ENCODE measurements at places on chromosomes 16 and 17. TPM values are rescaled to one million over a fixed set of nuclear protein-coding genes. Genes with fewer than 3 reads are reported as not detected.

DHRS7C gene
- not detected for total RNA-seq

DNA sequence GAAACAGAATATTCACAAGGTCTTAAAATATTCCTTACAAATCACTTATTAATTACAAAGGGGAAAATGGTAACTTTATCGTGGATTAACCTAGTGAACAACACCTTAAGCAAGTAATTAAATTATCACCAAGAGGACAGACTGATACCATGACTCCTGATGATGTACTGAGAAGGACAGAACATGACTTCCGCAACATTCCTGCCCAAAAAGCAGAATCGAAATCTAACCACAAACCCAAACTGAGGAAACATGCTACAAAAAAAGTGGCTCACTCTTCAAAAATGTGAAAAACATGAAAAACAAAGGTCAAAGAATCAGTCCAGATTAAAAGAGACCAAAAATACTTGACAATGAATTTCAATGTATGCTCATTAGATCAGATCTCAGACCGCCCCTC lies 151.5 kb downstream of the AATF start:
- no peak for DNase-seq

DNA sequence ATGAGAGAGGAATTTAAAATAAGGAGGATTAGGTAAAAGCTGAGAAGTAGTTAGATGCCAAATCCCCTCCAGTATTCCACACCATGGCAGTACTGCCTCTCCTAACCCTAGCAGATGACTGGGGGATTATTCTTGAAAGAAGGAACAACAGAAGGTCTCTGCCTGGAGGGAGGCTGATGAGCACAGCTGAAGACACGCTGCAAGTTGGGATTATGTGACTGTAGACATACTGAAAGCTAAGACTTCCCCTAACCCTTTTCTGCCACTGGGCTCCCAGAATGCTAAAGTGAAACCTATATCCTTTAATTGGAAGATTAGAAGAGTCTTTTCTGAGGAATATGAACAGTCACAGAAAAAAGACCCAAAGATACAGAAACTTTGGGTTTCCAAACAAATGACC lies 27.7 kb upstream of the SLC46A1 start:
- no peak for DNase-seq

GRCh38 chr16:84277244-84277823 lies 17.3 kb upstream of the WFDC1 start:
- peak; percentile 63 for DNase-seq

PCGF2 gene
- total RNA-seq: 8.2 TPM

- DNase-seq: no peak
These were observed 55.5 kb downstream of the SNX11 start for GRCh38 chr17:48162946-48163506.

RNF157 gene
- 8.3 TPM for total RNA-seq

GRCh38 chr17:7191069-7191468 lies 11.9 kb upstream of the ASGR1 start:
- DNase-seq: no peak

PLLP gene
- 0.55 TPM for total RNA-seq

GRCh38 chr16:24540602-24541210 lies 1.3 kb downstream of the RBBP6 start:
- DNase-seq: no peak

GRCh38 chr17:74475189-74475588 lies 8.8 kb downstream of the CD300A start:
- no peak for DNase-seq

DNA sequence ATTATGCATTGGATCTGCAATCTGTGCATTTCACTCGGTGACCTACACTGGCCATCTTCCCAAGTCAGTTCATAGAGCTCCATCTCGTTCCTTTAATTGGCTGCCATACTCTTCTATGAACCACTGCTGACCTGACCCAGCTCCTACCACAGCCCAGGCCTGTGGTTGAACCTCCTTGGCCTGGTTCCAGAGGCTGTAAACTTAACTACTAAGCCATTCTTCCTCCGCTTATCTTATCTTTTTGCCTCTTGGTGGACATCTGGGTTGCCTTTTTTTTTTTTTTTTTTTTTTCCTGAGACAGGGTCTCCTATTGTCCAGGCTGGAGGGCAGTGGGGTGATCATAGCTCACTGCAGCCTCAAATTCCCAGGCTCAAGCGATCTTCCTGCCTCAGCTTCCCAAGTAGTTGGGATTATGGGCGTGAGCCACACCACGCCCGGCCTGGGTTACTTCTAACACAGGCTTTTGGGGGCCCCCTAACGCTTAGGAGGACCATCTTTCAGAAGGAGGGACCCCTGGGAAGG lies 18.3 kb downstream of the COQ7 start:
- peak; percentile 77 for DNase-seq

DNA sequence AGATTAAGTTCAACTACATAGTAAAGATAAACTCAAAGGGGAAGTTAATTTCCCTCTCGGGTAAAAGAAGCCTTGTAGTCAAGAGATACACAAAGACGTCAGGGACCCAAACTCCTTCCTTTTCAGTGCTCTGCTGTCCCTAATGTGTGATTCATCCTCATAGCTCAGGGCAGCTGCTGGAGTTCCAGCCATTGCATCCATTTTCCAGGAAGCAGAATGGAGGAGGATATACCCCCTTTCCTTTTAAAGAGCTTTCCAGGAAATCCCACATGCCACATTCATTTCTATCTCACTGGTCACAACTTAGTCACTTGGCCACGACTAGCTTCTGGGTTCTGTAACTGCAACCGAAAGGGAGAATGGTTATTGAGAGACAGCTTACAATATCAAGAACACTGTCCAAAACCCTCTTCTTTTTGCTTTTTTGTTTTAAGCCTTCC lies 95.3 kb downstream of the SOCS1 start:
- DNase-seq: no peak

DNA sequence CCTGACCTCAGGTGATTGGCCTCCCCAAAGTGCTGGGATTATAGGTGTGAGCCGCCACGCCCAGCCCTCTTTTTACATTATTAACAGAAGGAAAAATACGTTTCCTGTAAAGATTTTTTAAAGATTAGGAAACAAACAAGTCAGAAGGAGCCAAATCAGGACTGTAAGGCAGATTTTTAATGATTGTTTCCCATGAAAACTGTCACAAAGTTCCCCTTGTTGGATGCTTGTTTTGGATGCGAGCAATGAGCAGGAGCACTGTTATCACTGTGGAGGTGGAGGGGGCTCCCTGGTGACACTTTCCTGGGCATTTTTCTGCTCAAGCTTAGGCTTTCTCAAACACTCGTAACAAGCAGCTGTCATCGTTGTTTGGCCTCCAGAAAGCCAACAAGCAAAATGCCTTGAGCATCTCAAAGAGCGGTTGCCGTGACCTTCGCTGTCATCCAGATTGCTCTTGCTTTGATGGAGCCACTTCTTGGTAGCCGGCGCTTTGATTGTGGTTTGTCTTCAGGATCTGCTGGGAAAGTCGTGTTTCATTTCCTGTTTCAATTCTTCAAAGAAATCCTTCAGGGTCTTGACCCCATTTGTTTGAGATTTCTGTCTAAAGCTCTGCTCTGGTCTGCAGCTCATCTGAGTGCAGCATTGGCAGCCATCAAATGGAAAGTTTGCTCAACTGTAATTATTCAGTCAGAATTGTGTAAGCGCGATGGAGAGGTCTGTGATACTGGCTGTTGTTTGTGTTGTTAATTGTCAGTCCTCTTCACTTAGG lies 128.7 kb downstream of the RPTOR start:
- DNase-seq: no peak

GRCh38 chr16:84453061-84453752 lies 51.3 kb downstream of the MEAK7 start:
- DNase-seq: no peak

CEMP1 gene
- not detected for total RNA-seq

GRCh38 chr16:30096862-30097563 lies 1.0 kb upstream of the YPEL3 start:
- DNase-seq: no peak

PLXDC1 gene
- 2.1 TPM for total RNA-seq

GRCh38 chr16:86971251-86971650 lies 345.9 kb downstream of the C16orf95 start:
- DNase-seq: no peak

- DNase-seq: peak; percentile 36
These were observed 235.1 kb downstream of the ZNF423 start for GRCh38 chr16:49620869-49621240.

DNA sequence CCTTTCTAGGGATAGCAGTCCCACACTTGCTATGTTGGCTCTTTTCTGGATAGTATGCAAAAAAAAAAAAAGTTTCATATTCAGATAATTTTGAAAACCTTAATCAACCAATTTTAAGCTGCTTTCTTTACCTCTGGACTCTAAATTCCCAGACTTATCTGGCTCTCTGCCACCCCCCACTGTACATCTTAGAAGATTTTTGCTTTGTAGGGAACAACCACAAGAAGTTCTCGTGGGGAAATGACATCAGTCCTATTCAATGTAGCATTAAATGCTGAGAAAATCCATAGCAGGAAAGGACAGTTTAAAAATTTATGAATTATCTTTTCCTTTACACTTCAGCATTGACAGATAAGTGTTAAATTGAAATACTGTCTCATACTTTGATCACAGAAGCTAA lies 562.7 kb upstream of the HSBP1 start:
- no peak for DNase-seq

DNA sequence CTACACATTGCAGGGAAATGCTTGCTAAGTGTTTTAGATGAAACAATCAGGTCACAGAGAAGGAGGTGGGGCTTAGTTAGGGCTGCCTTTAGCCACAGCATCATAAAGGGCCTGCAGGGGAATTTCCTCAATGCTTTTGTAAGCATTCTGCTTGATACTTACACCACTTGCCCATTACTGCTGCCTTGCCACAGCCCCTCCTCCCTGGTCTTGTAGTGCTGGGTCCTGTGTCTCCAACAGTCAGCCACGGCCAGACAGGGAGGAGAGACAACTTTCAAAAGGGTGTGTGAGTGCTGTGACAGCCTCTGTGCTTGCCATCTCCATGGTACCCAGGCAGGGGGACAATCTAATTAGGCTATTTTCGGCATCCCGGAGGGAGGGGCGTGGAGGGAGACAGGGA lies 111.2 kb downstream of the SHISA9 start:
- DNase-seq: no peak

- no peak for DNase-seq
These were observed 933 bp upstream of the ATXN7L3 start for GRCh38 chr17:44200478-44201155.

SLC38A8 gene
- total RNA-seq: not detected

- DNase-seq: no peak
These were observed 8.4 kb downstream of the FOXN1 start for GRCh38 chr17:28514561-28515002.

TMEM92 gene
- 6.6 TPM for total RNA-seq

CSH2 gene
- not detected for total RNA-seq

DNA sequence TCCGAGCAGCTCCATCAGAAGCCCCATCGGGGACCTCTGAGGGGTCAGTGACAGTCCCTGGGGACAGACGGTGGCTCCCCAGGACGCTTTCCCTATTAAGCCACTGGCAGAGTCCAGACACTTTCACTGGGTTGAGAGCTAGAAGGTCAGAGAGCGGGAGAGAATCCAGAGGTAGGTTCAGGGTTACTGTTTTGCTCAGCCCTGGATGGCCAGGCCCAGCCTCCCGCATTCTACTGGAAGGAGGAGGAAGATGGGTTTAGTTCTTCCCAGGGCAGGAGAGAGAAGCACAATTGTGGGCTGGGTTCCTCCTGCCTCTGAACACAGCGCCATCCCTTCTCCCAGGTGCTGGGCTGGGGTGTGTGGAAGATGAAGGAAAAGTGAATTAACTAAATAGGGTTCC lies 452.8 kb downstream of the SLC39A11 start:
- no peak for DNase-seq

- no peak for DNase-seq
These were observed 913 bp downstream of the CDIP1 start for GRCh38 chr16:4537376-4538343.

GRCh38 chr16:24609740-24610415 lies 70.5 kb downstream of the RBBP6 start:
- no peak for DNase-seq

NEK8 gene
- total RNA-seq: 1.5 TPM

GRCh38 chr17:7435676-7436555 lies 681 bp downstream of the TMEM102 start:
- no peak for DNase-seq

GRCh38 chr16:55126456-55126855 lies 195.8 kb downstream of the IRX5 start:
- no peak for DNase-seq

TEDC2 gene
- 48.6 TPM for total RNA-seq

- DNase-seq: no peak
These were observed 2.0 kb upstream of the GLIS2 start for GRCh38 chr16:4313563-4314531.

CLEC3A gene
- not detected for total RNA-seq

- DNase-seq: peak; percentile 67
These were observed 102.0 kb downstream of the GRIN2A start for GRCh38 chr16:10080051-10080772.

DNA sequence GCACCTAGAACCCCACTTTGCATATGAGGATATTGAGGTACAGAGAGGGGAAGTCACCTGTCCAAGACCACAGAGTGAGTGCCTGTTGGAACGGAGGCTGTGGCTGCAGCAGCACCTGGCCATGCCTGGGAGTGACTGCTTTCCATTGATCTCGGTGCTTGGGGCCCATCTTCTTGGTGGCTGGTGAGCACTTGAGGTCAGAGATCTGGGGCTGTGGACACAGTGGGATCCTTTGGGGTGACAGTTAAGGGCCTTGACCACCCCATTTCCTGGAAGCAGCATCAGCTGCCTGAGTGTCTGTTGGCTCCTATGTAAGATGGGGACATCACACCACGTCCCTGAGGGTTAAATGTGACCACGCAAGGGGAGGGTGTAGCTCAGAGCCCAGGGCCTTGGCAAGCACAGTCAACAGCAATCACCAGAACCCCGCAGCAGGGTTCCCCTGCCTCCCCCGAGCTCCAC lies 111.7 kb downstream of the IRF8 start:
- no peak for DNase-seq

DNA sequence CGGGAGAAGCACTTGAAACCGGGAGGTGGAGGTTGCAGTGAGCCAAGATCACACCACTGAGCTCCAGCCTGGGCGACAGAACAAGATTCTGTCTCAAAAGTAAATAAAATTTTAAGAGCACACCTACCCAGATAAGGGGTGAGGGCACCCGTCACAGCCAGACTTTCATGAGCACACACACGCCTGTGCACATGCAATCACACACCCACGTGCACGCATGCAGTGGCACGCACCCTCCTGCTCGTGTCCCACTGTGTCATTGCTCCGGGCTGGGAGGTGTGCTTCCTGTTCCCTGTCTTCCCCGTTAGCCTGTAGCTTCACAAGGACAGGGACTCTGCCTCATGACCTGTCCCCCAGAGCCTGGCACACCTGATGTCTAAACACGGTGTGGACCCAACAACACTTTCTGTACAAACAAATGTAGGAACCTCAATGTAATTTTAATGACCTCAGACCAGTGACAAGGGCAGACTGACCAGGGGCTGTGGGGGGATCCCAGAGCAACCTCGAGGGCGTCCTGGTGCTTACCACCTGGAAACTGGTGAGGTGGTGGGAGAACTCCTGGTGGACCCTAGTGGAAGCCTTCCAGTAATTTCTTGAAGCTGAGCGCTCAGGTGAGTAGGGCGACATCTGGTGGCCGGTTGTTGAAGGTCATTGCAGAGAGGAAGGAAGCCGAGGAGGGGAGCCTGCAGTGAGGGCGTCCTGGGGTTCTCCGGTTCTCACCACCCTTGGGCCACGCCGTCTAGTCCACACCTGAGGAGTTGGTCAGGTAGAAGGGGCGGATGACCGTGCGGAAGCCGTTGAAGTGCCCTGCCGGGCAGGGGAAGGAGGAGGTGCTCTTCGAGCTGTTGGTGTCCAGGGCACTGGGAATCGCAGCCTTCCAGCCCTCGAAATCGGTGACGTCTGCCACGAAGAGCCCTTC lies 8.6 kb downstream of the LGALS3BP start:
- DNase-seq: peak; percentile 69

ALOX12 gene
- not detected for total RNA-seq

- DNase-seq: no peak
These were observed 37.7 kb downstream of the EPN2 start for GRCh38 chr17:19274893-19275292.

GRCh38 chr17:77493901-77494663 lies 353.3 kb downstream of the SEC14L1 start:
- DNase-seq: no peak
